T follicular helper cell (primary cell): ENCODE measurements at places on chromosomes 1 and 21.

DNA sequence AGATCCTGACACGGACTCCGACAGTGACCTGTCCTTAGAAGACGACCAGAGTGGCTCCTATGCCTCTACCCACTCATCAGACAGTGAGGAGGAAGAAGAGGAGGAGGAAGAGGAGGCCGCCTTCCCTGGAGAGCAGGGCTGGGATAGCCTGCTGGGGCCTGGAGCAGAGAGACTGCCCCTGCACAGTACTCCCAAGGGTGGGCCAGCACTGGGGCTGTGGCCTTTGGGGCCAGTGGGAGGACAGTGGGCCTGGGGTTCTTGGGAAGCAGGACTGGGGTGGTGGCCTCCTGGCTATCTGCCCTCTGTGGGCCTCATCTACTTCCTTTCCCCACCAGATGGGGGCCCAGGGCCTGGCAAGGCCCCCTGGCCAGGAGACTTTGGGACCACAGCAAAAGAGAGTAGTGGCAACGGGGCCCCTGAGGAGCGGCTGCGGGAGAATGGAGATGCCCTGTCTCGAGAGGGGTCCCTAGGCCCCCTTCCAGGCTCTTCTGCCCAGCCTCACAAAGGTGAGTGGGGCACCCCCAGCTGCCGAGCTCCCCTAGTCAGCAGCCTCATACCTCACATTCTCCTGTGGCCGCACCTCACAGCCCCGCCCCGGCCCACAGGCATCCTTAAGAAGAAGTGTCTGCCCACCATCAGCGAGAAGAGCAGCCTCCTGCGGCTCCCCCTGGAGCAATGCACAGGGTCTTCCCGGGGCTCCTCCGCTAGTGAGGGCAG, 10.0 kb downstream of the PSRC1 start:
- DNase-seq: no peak

DNA sequence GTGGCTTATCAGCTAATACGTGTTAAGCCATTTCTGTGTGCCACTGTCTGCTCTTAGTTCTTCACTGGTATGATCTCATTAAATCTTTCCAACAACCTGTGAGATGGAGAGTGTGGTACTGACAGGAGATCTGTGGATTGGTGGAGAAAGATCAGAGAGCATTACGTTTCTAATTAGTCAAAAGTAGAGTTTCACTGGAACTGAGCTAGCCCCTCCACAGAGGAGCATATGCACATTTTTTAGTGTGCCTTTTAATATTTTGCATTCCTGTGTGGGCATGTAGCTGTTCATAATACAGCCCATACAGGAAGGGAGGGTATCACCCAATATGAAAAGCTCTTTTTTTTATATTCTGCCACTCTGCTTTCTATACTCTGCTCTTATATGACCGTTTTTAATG, 31.6 kb downstream of the UTS2 start:
- DNase-seq: no peak

DNA sequence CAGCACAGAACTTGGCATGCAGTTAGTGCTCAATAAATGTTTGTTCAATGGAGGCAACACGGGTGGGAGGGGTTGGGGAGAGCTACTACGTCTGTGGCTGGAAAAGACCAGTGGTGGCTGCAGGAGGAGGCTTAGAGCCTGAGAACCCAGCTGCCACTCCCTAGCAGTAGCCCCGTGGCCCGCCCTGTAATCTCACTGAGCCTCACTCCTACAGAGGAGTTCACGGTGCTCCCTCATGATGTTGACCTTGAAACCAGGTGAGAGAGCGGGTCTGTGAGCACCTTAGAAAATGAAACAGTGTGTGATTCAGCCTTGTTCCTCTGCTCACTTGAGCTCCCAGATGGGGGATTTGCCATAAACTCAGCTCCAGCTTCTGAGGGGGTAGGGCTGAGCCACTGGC, 299.6 kb downstream of the NPHP4 start:
- DNase-seq: no peak

GRCh38 chr1:211829343-211830054, 1.1 kb downstream of the LPGAT1 start:
- DNase-seq: no peak

DNA sequence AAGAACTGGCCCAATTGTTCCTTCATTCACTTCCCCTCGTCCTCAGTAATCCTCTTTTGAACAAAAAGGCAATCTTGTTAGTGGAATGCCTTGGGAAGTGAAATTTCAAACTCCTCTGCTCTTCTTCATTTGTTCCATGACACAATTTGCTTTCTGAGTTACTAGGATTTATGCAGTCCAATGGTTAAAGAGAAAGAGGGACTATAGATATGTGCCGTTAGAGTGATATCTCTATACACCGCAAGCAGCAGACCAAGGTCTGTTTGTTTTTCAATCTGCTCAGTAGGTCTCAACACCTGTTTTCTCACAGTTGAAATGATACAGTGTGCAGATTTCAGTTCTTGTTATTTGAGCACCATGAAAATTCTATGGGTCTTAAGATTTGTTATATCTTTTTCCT, 244.0 kb downstream of the DNM3 start:
- DNase-seq: no peak

GRCh38 chr1:244395965-244396364, 55.7 kb downstream of the ADSS2 start:
- DNase-seq: no peak

DNA sequence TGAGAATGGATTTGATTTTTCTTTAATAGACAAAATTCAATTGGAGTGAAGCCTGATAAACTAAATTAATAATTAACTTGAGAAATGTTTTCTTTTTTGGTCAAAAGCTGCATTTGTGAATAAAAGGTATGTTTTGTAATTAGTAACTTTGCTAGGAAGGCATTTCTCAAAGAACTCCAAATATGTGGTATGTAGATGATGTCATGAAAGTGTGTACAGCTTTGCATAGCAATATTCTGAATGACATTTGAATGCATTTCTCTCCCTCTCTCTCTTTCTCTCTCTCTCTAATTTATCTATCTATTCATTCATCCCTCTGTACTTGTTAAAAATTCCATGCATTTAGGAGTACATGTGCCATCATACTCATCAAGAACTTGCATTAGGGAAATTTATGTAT, 109.1 kb upstream of the ADAMTS5 start:
- no peak for DNase-seq

- no peak for DNase-seq
These were observed 22.8 kb upstream of the POFUT2 start for GRCh38 chr21:45310459-45310858.

DNA sequence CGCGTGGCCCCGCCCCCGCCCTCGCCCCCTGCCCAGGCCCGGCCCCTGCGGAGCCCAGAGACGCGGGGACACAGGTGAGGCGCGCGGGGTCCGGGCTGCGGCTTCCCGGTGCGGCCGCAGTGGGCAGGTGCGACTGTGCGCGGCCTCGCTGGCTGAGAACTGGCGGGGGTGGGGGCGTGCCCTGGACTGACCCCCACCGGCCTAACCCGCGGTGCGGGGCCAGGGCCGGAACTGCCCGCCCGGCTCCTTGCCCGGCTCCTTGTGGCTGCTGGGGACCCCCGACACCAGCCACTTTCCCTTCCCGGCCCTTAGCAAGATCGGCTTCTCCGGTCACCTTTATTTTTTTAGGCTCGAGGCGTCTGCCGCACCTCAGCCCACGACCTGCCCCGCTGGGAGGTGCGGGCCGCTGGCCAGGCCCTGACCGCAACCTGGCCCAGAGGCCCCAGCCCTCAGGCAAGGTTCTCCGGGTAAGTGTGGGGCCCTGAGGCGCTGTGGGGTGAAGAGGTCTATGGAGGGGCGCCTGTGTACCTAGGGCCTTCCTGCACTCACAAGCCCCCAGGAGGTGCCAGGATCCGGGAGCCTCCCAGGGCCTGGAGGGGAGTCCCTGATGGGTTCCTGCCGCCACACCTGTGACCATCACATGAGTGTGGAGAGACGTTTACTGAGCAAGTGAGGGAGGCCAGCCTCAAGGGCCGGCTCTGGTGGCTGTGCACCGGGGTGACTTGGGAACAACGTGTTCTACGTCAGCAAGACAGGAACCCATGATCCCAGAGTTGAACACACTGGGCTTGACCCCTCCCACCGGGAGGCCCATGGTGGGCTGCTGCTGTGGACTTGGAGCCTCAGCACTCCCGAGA, at the start of gene SMIM1:
Gene SMIM1 (plus strand): TSS at position 35 of the 857 bp plus-strand sequence. CDS start 2,625 bp downstream, outside the sequence.
- DNase-seq: no peak

- DNase-seq: no peak
These were observed 23.3 kb downstream of the COLGALT2 start for GRCh38 chr1:184014271-184014670.

GRCh38 chr1:19206947-19207346, 3.1 kb downstream of the UBR4 start:
- no peak for DNase-seq

GRCh38 chr1:58773406-58773840, 10.4 kb downstream of the JUN start:
- DNase-seq: no peak

DNA sequence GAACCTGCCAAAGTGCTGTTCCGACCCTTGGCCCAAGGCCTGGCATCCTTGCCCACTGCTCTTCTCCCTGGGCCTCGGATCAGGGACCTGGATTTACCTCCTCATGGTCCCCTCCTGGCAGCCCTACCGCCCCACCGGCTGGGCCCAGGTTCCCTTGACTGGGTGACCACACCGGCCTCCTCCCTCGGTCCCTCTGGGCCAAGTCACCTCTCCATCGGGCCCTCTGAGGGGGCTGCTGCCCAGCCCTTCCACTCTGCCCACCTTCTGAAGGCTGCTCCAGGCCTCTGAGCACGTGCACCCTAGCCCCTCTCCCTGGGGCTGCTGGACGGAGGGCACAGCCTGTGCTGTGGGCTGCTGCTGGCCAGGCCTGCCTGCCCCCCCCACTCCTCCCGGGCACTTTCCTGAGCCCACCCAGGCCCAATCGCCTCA, 9.3 kb upstream of the MMEL1 start:
- DNase-seq: no peak

- DNase-seq: no peak
These were observed 224.1 kb downstream of the SLC45A1 start for GRCh38 chr1:8541961-8542521.

GRCh38 chr1:92563457-92564216, 76.9 kb upstream of the GFI1 start:
- no peak for DNase-seq

DNA sequence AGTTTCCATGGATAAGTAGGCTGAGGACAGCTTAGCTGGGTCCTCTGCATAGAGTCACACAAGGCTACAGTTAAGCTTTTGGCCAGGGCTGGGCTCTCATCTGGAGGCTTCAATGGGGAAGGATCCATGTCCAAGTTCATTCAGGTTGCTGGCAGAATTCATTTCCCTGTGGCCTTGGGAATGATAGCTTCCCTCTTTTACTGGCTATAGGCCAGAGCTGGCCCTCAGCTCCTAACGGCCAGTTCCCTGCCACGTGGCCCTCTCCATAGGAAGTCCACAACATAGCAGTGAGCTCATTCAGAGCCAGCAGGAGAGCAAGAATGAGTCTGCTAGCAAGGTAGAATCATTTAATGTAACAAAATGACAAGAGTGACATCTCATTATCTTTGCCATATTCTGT, 15.1 kb upstream of the PODN start:
- DNase-seq: no peak

DNA sequence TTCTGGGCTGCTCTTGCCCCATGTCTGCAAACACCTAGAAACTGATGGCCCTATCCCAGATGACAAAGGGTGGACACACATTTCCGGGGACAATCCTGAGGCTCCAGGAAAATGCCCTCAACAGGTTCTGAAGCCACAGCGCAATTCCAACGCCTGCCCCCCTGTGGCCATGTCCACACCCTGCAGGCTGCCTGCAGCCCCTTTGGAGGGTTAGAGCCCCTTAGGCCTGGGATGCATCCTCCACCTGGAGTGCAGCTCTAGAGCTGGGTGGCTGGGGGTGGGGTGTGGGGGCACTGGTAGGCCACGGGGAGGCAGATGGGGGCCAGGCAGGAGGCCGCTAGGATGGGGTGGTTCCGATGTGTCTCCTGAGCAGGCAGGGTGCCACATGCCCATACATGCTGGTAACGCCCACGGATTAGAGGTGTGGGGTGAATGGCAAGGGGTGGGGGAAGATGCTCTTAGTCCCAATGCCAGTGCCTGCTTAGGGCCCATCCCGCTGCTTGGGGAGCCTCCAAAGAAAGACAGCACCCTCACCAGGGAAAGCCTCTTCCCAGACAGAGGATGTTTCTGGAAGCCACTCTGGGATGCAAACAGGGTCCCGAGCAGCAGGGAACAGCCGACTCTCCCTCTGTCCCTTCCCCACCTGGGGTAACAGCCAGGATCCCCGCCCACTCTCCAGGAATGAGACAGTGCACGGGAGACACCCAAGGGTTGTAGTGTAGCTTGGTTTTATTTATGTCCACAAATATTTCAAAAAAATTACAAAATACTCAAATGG, 34.0 kb downstream of the SLC45A1 start:
- no peak for DNase-seq

DNA sequence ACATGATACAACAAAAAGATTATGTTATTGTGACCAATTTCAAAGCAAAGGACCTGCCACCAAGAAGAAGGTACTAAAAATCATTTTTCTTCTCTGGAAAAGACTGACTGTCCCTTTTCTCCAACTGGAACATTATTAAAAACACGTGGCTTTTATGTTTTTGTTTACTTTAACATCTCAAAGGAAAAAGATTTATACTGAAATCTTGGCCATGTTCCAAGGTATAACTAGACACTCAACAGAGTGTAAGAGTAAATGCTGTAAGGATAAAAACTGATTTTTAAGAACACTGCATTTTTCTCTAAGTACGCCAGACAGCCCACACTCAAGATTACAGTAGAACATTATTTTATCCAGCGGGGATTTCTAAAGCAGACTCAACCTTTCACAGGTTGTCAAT, 62.1 kb downstream of the BRWD1 start:
- DNase-seq: no peak

- no peak for DNase-seq
These were observed 183.5 kb upstream of the ADGRL4 start for GRCh38 chr1:79190074-79190473.

DNA sequence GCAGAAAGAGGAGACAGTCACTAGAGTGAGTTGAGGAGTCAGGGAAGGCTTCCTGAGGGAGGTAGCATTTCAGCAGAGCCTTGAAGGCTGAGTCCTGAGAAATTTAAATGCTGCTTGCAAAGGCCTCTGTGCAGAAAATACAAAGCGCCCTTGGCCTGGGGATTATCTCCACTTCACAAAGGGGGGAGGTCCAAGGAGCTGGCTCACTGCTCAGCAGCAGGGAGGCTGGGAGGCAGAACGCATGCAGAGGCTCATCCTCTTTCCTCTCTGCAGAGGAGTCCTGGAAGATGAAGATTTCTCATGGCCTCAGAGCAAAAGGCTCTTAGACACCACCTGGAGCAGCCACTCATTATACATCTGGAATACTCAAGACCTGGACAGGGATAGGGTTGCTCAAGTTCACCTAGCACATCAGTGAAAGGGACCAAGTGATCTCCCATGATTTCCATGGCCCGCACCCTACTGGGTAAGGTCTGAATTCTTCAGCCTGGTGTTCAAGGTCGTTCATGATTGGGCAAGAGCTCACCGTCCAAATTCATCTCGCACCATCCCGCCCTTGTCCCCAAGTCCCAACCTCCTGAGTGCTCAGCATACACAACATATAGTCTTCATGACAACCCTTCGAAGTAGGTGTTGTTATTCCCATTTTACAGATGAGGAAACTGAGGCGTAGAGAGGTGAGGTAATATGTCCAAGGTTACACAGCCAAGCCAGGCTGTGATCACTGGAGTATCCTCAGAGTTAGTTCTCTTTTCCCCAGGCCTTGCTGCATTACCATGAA, 9.0 kb downstream of the SLC1A7 start:
- no peak for DNase-seq
